ENCODE measurements at places on chromosomes 1 and 21. TPM values are rescaled to one million over a fixed set of nuclear protein-coding genes. Genes with fewer than 3 reads are reported as not detected.

- DNase-seq, result no peak
These were observed 217.9 kb upstream of the NRIP1 start for GRCh38 chr21:15282665-15283064.

- no peak for DNase-seq
These were observed 1386.0 kb upstream of the ADGRL4 start for GRCh38 chr1:80392529-80392928.

- DNase-seq, result no peak
These were observed 20.5 kb downstream of the MX1 start for GRCh38 chr21:41446586-41446985.

GRCh38 chr1:232538224-232538942 lies 91.5 kb downstream of the SIPA1L2 start:
- DNase-seq, result no peak

GRCh38 chr1:23615852-23616251 lies 56.6 kb upstream of the ID3 start:
- DNase-seq, result no peak

GRCh38 chr1:206447422-206447765 lies 22.9 kb upstream of the IKBKE start:
- DNase-seq, result no peak

DNA sequence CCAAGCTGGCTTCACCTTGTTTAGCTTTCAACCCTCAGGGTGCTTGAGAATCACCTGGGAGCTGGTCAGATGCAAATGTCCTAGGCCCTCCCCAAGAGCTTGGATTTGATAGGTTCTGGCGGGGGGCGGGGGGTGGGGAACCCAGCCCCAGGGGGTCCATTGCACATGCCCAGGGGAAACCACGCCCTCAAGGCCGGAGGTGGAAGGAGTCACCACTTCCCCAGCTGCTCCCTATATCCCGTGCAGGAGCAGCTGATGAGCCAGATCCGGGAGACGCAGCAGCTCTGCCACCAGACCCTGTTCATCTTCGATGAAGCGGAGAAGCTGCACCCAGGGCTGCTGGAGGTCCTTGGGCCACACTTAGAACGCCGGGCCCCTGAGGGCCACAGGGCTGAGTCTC lies 5.8 kb downstream of the TOR3A start:
- DNase-seq, result no peak

GRCh38 chr1:183619781-183620180 lies 15.8 kb downstream of the ARPC5 start:
- DNase-seq, result no peak

DNA sequence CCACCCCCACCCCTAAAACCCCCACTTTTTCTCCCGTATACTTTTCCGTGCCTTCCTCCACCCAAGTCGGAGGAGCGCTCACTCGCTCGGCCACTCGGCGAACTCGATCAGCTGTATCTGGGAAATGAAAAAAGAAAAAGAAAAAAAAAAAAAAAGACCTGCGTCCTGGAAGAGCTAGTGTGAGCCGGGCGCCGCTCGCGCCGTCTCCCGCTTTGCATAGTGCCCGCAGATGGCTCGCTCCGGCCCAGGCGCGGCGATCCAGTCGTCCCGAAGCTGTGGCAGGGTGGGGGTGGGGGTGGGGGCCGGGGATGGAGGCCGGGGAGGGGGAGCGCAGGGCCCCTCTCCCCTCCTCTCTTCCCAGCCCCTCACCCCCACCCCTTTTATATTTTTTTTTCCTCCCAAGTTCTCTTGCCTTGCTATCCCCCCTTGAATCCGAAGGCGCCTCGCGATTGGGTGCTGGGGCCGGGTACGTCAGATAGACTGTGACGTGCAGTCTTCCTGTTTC lies 299 bp upstream of the PROX1 start:
- no peak for DNase-seq

DNA sequence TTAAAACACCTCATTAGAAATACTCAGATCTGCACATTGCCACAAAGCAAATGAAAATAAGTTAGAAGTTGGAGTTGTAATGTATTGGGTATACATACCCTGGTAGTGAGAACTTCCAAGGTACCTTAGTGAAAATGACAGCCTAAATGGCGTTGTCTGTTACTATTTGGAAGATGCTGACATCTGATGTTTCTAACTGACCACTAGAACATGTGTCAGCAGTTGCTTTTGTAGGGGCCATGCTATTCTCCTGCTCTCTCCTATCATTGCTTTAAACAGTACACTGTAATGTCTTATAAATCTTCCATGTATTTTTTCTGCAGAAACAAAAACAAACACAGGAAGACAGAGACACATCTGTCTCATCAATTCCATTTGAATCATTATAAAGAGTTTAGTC lies 40.1 kb downstream of the LAMC1 start:
- DNase-seq, result no peak

- no peak for DNase-seq
These were observed 712.3 kb downstream of the PTPRU start for GRCh38 chr1:29948581-29948980.

DNA sequence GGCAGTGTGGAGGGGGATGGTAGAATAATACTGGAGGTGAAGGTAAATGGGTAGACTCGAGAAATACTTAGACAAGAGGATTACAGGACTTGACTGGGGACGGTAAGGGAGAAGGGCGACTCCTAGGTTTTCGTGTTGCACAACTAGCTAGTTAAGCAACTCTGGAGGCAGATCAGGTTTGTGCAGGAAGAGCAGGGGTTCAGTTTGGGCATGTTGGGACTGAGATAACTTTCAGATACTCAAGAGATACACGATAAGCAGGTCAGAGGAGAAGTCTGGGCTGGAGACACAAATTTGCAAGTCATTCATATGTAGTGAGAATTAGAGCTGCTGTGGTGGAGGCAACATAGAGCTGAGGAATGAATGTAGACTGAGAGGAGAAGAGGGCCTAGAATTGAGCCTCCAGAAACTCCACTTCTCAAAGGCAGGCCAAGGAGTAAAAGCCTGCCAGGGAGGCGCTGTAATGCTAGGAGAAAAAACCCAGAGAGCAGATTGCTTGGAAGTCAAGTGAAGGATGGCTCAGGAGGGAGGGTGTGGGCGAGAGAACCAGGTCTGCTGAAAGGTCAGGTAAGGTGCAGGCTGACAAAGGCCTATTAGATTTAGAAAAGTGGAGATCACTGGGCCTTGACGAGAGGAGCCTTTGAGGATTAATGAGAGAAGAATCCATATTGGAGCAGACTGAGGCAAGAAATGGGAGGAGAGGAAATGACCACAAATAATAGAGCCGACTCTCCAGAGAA lies 20.8 kb downstream of the MAB21L3 start:
- DNase-seq, result peak; percentile 64

- DNase-seq, result no peak
These were observed 239.3 kb downstream of the NRIP1 start for GRCh38 chr21:14825514-14825974.

GRCh38 chr1:111221633-111222291 lies 5.8 kb upstream of the CHI3L2 start:
- DNase-seq, result no peak

DNA sequence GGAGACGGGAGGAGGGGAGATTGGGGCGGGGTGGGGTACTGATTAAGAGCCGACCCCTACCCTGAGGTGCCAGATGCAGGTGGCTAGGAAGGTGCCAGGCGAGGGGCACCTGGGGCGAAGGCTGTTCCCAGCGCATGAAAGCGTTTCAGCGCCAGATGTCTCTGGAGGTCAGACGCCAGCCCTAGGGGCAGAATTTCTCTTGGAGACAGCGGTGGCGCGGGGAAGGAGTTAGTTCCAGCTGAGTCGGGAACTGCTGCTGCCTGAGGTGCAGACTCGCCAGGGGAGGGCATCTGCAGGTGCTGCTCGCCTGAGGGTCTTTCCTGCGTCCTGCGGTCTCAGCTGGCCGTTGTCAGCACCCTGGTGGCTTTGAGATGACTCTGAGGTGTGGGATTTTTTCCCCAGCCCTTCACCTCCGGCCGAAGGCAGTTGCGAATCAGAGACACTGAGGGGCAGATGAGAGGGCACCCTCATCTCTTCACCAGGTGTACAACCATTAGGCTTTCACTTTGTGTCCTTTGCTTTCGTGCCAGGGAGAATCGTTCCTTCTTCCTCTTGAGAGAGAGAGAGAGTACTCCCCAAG lies 539 bp downstream of the CGN start:
- DNase-seq, result no peak

DNA sequence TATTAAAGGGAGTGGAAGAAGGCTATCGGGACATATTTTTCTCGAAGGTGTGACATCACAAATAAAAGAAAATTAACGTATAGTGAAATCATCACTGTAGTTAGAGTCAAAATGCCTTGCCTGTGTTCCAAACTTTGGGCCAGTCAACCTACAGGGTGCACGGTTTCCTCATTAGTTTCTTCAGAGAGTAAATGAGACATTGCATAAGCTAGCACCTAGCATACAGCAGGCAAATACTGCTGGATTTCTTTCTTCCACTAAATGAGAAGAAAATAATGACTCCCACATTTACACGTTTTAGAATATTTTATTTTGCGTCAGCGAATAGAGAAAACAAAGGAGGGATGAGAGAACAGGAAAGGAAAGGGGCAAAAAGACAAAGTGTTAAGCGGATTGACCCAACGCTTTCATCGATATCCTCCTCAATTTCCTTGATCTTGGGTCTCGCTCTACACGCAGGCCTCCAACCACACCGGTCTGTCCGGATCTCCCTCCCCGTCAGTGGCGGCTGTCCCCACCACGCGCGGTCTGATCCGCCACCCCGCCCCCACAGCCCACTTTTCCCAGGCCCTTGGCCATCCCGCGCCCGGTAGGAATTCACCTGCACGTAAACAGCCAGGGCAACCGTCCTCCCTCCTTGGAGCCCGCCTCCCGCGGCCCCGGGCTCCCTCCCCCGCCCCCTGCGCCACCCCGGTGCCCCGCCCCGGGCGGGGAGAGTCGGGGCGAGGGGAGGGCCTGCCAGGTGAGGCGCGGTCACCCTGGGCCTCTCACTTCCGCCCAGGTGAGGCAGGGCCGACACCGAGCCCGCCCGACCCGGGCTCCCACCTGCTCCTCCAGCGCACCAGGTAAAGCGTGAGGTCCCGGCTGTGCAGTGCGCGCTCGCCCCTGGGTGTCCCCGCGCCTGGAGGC lies at the start of gene PATJ:
TSS of gene PATJ (plus strand) at position 770 of the 909 bp plus-strand sequence. CDS start 20,413 bp downstream, outside the sequence.
- DNase-seq, result no peak

GRCh38 chr1:204673909-204674649 lies 11.5 kb downstream of the LRRN2 start:
- no peak for DNase-seq

GRCh38 chr1:216814576-216815259 lies 91.5 kb upstream of the ESRRG start:
- no peak for DNase-seq

GRCh38 chr1:96104906-96105305 lies 616.7 kb upstream of the PTBP2 start:
- no peak for DNase-seq

- DNase-seq, result no peak
These were observed 132.8 kb downstream of the RERE start for GRCh38 chr1:8684590-8684989.

DNA sequence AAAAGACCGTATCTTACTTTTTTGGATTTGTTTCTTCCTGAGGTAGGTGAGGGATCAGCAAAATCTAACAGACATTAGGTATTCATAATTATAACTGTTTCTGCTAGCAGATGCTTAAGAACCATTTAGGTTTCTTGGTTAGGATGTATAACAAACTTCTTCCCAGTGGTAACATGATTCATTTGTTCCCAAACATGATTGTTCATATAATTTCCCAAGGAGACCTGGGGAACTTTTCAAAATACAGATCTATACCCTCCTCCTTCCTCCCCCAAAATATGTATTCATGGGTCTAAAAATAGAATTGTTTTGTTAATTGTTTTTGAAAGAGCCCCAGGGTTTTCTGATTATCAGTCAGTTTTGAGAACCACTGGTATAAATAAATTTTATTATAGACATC lies 228.2 kb downstream of the COP1 start:
- no peak for DNase-seq

DNA sequence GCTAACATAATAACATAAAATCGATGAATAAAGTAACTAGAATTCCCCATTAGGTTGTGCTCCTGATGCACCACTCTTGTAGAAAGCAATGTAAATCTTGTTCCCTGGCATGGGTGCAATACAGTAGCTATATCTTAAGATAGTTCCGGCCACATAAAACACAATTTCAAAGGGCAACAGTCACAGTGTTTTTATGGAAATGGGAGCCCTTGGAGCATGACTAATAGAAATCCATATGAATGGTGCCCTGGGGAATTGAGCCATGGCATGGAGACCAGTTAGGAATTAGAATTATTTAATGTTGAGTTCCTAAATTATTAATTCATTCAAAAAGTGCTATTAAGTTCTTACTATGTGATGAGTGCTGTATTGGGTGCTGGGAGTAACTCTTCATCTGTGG lies 118.7 kb downstream of the KCNK2 start:
- DNase-seq, result no peak

GRCh38 chr1:53367503-53368313 lies 39.8 kb upstream of the LRP8 start:
- no peak for DNase-seq

GRCh38 chr1:118136187-118136941 lies 48.7 kb downstream of the SPAG17 start:
- DNase-seq, result no peak

GRCh38 chr1:90732136-90732535 lies 15.0 kb upstream of the BARHL2 start:
- no peak for DNase-seq

DNA sequence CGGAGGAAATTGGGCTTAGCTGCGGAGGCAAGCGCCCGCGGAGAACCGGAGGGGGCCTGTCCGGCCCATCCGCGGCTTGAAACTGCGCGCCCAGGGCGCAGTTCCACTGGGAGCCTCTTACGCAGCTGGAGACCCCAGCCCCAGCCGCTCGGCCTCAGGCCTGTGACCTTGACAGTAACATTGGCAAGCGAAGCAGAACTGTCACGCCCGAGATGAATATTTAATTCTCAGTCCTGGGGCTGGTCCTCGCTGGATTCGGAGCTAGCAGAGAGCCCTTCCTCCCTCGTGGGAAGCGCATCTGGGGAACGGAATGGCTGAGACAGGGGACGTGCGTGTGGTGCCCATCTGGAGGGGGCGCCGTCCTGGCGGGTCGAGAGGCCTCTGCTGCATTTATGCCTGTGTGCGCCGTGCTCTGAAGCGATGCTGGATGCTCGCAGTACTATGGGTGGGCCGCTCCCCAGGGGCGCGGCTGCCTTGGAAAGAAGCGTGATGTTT lies 928 bp downstream of the SLC6A17 start:
- no peak for DNase-seq

The KIF21B gene
- polyA plus RNA-seq, result 0.17 TPM

The ADGRL2 gene
- 6.6 TPM for polyA plus RNA-seq

The TBX15 gene
- not detected for polyA plus RNA-seq

The RORC gene
- 0.12 TPM for polyA plus RNA-seq

The OR2T35 gene
- polyA plus RNA-seq, result not detected

The DAB1 gene
- 0.01 TPM for polyA plus RNA-seq

The RGS1 gene
- polyA plus RNA-seq, result not detected

The TTC13 gene
- 4.0 TPM for polyA plus RNA-seq

The SSX2IP gene
- 5.1 TPM for polyA plus RNA-seq

The PDZK1 gene
- polyA plus RNA-seq, result 0.21 TPM

The TDRD10 gene
- polyA plus RNA-seq, result not detected
